ENCODE measurements at places on chromosomes 3 and 15.

- no peak for DNase-seq
Observed at GRCh38 chr3:174060431-174060830, 662.9 kb downstream of the NLGN1 start.

GRCh38 chr15:44633603-44634002 lies 29.9 kb downstream of the SPG11 start:
- DNase-seq, result no peak

- no peak for DNase-seq
Observed at GRCh38 chr3:104032283-104032682, 1334.4 kb upstream of the ALCAM start.

DNA sequence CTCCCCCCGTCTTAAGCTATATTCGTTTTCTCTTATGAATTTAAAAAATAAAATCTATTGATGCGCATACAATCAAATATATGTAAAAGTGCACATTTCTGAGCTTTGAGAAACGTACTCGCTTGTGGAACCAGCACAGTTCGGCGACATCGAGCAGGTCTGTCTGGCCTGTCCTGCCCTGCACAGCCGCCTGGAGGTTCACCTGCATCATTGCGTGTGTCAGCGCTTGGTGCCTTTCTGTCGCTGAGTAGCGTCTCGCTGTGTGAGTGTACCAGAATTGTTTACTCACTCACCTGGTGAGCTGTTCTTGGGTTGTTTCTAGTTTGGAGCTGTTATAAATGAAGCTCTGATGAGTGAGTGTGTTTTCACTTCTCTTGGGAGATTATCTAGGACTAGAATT lies 104.0 kb downstream of the VGLL4 start:
- DNase-seq, result no peak

GRCh38 chr3:99952306-99952705 lies 134.6 kb downstream of the CMSS1 start:
- DNase-seq, result no peak

DNA sequence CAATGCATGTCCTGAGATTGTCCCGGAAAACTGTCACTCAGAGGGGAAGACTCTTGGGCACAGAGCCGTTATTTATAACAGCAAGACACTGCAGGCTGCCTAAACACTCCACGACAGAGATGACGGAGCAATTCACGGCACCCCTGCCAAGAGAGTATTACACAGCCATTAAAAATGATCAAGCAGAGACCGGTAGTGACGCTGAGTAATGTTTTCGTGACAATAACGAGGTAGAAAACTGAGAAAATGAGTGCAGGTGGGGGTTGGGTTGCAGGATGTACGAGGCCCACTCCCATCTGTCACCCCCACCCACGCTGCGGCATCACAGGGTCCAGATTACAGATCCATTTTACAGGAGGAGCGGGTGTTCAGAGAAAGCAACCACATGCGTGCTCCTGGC lies 58.9 kb upstream of the LINGO1 start:
- no peak for DNase-seq

DNA sequence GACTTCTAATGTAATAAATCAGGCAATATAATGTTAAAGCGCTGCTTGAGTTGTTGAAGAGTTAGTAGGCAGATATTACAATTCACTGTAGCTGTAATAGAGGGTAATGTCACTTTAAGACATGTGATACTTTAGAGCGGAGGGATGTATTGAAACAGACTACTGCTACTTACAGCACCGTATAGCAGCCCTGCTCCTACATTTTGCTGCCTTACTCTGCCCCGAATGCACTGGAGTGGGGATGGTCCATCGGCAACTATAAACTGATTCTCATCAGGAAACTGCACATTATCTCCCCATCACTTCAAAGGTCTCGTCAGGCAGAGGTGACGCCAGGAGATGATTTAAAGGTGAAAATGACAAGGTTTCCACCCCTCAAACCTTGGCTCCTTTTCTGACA lies 349.7 kb upstream of the SUCLG2 start:
- DNase-seq, result no peak

DNA sequence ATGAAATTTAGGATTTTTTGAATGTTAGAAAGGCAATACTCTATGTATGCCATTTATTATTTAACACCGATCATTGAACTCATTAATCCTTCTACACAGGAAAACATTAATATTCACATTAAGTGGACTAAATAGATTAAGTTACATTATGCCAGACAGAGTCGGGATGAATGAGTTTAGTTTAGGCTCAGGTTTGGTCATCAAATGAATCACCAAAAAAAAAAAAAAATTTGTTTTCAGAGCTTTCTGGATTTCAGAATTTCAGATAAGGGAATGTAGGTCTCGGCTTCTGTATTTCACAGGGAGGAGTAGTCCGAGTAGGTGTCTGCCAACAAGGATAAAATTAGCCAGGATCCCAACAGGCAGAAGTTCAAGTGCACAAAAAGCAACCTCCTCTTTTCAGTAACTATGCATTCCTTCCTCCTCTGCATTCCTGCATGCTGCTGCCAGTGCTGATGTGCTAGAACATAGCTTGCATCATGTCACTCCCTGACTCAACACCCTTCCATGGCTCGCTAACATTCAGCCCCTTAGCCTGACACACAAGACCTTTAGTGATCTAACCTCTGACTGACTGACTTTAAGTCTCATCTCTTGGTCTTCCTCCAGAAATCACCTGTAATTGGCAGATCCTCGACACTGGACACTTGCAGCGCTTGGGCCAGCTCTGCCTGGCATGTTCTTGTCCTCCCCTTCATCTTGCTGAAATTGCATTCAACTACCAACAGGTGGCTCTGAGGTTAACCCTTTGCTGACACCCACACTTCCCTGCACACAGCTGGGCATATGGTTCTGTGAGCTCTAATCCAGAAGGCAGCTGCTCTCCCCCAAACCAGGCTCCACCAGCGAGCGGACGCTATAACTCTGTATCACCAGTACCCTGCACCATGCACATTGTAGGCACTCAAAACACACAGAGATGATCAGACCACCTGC lies 145.4 kb upstream of the PROK2 start:
- no peak for DNase-seq

GRCh38 chr3:12230406-12230805 lies 58.5 kb upstream of the PPARG start:
- no peak for DNase-seq

GRCh38 chr15:41979493-41980266 lies 7.3 kb upstream of the EHD4 start:
- DNase-seq, result no peak

DNA sequence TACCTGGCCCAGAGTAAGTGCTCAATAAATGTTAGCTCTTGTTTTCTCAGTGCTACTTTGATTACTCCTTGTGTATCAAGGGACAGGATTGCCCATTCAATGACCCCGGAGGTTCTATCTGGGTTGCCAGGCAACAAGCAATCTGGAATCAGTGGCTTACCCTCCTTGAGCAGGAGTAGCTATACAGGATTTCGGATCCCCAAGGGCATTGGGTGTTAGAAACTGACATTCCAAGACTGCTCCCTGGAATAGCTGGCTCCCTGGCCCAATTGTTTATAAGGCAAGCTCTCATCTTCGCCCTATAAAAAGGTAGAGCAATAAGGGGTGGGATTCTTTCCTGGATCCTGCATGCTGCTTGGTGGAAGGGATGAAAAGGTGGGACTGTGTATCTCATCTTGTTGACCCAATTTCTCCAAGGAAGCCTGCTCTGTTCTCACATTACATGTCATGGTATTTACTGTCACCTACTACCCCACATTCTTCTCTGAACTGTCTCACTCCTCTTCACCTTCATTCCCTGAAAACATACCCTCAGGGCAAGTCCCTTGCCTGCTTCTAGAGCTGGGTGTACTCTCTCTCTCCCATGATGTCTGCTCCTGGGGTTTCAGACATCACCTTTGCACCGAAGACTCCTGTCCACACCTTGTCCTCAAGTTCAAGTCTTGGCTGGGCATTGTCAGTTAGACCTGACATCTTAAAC lies 26.4 kb upstream of the SCN10A start:
- no peak for DNase-seq

DNA sequence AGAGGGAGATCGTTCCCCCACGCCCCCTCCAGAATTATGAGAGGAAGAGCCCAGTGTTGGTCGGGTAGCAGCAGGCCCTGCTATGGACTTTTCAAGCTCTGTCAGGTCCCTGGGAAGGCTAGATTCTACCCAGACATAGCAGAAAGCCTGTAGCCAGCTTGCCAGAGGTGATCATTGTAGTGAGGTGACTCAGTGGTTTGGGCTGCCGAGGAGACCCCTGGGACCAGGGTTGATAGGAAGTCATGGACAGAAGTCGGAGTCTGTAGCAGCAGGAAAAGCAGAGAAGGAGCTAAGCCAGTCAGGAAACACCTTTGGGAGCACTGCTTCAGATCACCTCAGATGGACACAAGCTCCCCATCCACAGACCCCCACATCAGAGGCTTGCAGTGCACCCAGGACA lies 67.7 kb downstream of the CCNL1 start:
- no peak for DNase-seq

- DNase-seq, result no peak
Observed at GRCh38 chr3:90180096-90180495, 1072.7 kb downstream of the EPHA3 start.

GRCh38 chr3:45776611-45777010 lies 19.7 kb downstream of the SLC6A20 start:
- DNase-seq, result no peak

DNA sequence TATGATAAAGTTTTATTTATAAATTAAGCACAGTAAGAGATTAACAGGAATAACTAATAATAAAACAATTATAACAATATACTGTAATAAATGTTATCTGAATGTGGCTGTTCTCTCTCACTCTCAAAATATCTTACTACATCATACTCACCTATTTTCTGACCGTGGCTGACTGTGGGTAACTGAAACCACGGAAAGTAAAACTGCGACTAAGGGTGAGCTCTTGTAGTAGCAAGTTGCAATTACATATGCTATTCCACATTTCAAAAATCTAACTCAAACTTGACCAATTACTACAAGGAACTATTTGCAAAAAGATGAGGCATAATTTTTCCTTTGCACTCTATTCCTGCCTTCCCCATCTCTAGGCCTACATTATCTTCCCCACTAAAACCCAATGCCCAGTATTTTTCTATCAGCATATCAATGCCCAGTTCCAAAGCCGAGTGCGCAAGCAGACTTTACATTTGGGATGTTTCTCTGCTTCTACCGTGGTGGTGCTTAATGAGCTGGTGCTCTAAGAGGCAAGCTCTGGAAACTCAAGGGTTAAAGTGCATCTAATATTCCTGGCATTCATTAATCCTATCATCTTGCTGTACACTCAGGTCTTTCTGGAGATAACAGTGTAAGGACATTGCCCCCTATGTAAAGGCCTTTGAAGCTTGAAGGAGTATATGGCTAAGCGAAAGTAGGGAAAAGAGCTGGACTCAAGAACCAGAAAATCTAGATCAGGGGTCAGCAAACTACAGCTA lies 6.7 kb downstream of the PCYT1A start:
- DNase-seq, result no peak

GRCh38 chr15:68431037-68431791 lies 749 bp downstream of the ITGA11 start:
- DNase-seq, result no peak

DNA sequence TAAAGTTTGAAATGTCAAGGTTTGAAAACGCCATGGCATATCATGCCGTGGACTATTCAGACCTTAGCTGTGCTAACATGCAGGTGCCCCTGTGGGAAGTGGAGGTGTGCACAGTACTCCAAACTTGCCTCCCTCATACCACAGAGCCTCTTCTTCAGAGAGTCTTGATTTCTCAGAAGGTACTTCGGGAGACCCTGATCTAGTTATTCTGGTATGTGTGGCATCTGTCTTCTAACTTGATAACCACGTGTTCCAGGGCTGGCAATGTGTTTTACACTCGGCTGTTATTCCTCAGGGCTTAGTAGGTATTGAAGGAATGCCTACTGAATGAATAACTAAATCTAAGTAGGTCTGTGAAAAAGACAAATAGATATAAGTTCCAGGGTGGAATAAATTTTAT lies 309.9 kb downstream of the CLSTN2 start:
- no peak for DNase-seq

DNA sequence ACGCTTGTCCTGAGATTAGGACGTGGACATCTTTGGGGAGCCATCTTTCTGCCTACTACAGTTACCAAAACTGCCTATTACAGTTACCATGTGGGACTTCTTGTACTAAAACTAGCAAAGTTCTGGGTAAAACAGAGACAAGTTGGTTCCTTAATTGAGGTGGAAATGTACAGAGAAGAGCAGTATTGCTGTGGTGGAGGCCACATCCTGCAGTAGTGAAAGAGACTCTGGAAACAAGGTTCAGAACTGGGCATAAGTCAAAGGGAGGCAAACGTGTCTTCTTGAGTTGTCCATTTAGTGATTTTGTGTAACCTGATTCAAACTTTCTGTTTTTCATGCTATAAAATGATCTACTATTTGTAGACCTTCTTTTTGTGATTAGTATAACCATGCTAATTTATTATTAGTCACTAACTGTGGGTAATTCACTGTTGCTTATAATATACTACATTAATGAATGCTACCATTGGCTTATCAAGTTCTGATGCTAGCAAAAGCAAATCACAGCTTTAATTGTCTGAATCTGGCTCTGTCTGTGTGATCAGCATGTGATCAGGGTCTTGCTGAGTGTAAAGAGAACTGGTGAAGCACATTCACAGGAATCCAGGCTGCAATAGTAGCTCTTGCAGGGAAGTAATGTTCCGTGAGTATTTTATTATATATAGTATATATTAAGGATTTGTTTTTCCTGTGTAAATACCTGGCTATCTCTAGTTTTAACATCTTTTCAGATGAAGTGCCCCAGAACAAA lies 207.9 kb upstream of the GAP43 start:
- DNase-seq, result no peak

- DNase-seq, result no peak
Observed at GRCh38 chr15:23472678-23473077, 25.6 kb upstream of the GOLGA6L2 start.

GRCh38 chr3:173799060-173799816 lies 401.7 kb downstream of the NLGN1 start:
- no peak for DNase-seq

DNA sequence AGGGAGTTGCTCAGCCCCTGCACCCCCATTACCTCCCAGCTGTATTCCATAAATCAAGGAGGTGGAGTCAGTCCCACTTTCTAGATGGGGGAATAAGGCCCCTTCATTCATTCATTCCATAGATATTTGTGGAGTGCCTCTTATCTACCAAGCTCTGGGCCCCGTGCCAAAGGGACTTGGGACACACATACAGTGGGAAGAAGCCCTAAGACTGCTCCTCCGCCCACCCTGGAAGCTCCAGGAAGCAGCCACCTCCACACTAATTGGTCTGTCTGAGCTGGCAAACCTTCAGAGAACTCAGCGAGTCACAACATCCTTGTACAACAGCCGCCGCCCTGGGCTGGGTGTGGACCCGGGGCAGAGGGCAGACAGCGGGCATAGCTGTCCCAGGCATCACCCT lies 6.4 kb downstream of the STRA6 start:
- DNase-seq, result no peak

DNA sequence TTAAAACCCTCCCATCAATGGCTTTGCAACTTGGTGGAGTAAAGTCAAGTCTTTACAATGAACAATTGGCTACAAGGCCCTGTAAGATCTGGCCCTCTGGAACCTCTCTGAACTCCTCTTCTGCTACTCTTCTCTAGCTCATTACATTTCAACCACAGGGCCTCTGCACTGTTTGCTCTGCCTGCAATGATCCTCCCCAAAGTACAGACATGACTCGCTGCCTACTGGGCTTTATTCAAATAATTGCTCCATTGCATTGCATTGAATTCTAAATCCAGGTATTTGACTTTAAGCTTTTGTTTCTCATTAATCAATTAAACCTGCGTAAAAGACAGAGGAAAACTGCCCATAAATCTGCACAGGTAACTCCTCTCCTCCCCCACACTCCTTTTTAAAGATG lies 96.7 kb downstream of the CD47 start:
- DNase-seq, result no peak

Measured in activated T-cell treated with anti-CD3 and anti-CD28 coated beads for 24 hours (primary cell).